NB4 (cell line): ENCODE measurements at places on chromosomes 2 and 18.
A peak's percentile ranks its signal among the peaks of the same experiment; 100 is the strongest.

DNA sequence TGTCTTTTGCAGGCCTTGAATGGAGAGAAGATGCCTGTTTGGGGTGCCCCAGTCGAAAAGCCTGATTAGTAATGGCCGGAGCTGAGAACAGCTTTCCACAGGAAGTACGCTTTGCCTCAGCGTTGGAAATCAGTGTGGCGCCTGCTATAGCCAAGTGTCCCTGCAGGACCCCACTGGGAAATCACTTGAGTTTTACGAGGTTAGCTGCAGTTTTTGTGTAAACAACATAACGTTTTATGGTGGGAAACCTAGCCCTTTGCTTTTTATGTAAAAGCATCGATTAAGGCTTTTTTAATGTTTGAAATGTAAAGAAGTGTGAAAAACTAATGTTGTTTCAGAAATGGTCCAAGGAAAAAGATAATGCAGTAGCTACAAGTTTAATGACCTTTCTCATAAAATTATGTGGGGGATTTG is 234.2 kb downstream of the TTC32 start:
- DNase-seq = no peak

- no peak for DNase-seq
Observed at GRCh38 chr2:154707994-154708575, 9.6 kb downstream of the KCNJ3 start.

DNA sequence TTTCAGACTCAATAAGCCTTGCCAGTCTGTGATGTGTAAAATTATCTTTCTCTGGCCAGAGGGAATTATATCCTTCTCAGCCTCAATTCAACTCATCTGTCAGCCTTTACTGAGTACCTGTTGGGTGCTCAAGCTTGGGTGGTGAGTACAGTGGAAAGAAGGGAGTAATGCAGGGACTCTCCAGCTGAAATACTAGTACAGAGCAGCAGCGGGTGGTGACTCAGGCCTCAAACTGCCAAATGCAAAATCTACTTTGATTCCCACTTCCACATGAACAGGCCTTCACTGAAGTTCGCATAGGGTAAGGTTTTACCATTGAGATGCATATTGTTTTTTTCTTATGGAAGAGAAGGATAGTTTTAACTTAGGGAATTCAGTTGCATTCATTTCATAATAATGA is 326.8 kb downstream of the LRRTM1 start:
- DNase-seq = no peak

GRCh38 chr2:129752176-129752575 is 227.3 kb upstream of the RAB6C start:
- DNase-seq = no peak

DNA sequence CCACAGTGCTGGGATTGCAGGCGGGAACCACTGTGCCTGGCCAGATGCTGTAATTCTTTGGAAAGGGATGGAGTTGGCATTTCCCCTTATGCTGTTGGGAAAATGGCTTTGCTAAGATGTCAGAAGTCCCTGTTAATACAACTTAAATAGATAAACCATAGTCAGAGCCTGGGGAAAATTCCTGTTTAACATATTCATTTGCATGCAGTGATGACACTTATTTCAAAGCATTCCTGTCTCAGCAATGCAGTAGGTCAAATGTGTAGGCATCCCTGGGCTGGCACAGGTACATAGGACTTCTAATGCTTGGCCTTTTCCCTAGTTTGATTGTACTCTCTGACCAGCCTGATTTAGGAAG is 38.6 kb downstream of the RAMP1 start:
- no peak for DNase-seq

DNA sequence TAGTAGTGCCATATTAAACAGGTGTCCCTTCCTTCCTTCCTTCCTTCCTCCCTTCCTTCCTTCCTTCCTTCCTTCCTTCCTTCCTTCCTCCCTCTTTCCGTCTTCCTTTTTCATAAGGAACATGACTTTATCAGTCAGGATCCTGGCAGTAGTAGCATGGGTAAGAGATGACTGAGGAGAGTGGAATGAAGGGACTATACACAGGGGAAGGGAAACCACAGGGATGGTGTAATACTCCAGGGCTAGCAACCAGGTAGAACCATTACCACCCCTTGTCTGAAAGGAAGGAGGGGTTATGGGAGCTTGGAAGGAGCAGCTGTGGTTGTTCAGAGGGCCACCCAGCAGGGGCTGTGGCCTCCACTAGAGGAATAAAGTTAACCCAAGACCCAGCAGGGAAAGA is 23.2 kb upstream of the KDM3A start:
- no peak for DNase-seq

DNA sequence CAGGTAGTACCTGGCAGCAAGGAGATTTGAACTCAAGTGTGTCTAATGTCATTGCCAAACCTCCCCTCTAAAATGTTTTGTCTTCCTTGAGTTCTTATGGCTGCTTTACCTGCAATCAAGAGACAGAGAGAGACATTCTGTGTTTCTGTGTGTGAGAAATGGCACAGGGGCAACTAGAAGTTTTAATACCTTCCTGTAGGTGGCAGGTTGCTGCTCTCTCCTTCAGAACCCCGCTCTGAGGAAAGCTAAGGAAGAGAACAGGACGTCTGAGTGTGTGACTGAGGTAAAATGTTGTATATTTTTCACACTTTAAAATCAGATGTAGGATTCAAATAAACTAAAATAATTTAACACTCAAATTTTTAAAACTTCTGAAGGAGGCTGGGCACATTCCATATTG is 19.2 kb downstream of the DTNA start:
- DNase-seq = peak; percentile 20

GRCh38 chr2:83744855-83745254 is 714.2 kb downstream of the SUCLG1 start:
- no peak for DNase-seq

- DNase-seq = no peak
Observed at GRCh38 chr2:37622450-37623100, 48.9 kb downstream of the CDC42EP3 start.

DNA sequence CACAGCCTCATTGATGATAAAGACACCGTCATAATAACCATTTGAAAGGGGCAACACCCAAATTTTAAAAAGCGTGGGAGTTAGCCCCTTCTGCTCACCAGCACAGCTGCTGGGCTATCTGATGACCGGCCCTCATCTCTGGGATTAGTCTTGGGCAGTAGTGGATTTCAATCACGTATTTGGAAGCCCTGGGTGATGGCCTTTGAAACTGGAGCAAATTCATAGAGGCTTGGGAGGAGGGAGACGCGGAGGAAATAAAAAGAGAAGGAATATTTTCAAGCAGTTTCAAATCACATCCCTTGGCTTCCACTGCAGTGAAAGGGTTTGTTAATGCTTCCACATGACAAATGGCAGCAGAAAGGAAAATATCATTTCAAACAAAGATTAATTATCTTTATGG is 357.8 kb downstream of the ZNF516 start:
- no peak for DNase-seq

DNA sequence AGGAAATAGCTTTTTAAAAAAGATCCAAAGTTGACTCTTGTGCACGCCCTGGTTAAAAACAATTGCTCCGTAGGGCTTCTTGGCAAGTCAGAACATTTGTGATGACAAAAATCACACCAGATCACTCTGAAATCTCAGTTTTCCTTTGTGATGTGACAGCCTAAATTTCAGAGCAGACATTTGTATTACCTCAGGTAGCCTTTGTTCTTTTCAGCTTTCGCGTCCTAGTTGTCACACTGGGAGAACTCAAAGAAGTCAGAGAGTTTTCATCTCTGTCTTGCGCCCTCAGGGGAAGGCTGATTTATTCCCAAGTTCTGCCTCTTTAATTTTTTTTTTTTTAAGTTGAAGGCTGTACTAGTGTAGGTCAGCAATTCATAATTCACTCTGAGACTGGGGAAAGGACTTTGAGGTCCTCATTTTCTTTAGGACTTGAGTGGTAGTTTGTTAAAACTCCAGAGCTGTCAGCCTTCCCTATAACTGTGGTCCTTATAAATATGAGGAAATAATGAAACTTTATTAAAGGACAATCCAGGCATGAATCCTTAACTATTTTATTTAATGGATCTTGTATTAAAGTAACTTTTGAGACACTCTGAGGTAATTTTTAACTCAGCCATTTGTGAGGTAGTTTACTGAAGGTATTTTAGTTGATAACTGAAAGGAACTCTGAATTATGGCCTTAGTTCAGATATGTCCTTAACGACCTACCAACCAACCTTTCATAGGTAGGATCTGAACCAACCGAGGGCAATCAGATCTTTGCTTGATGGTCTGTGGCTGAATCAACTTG is 525.1 kb upstream of the FAM98A start:
- DNase-seq = no peak

GRCh38 chr2:197707316-197708213 is 2.4 kb downstream of the MARS2 start:
- DNase-seq = peak; percentile 77

GRCh38 chr2:65608466-65608865 is 176.1 kb upstream of the SPRED2 start:
- DNase-seq = no peak

DNA sequence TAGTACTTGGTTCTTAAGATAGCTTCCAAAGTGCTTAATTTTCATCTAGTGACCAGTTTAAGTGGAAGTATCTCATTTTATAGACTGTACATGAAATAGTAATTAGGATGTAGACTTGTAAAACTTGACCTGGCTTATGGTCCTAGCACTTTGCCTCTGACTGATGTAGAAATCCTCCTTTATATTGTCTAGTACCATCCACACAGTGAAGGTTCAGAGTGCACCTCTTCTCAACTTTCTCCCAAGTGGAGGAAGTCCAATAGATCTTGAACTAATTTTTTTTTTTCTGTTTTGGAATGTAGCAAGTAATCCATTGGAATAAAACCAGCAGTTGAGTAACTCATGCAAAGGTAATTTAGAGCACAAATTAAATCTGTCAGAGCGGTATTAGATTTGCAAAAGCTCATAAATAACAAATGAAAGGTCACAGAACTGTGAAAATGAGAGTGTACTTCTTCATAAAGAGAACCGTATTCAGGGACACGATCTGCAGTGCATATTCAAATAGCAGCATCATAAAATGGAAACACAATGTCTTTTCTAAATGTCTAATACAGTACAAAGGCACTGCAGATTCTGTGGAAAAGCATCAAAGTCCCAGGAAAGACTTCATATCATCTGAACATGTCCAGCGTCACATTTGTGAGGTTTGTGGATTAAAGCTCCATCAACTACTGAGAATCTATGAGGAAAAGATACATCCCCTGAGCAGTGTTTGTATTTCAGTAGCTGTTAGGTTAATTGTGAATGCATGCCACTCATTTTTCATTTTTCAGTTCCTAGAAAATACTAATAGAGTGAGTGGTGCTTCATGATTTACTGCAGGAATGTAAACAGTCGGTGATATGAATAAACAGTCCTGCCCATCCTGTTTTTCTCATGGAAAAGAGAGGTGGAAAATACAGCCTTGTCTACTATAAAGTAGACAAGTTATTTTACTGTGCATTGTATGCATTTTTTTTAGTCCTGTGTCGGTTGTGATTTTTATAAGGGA is 100.7 kb downstream of the LYPD6 start:
- DNase-seq = no peak

DNA sequence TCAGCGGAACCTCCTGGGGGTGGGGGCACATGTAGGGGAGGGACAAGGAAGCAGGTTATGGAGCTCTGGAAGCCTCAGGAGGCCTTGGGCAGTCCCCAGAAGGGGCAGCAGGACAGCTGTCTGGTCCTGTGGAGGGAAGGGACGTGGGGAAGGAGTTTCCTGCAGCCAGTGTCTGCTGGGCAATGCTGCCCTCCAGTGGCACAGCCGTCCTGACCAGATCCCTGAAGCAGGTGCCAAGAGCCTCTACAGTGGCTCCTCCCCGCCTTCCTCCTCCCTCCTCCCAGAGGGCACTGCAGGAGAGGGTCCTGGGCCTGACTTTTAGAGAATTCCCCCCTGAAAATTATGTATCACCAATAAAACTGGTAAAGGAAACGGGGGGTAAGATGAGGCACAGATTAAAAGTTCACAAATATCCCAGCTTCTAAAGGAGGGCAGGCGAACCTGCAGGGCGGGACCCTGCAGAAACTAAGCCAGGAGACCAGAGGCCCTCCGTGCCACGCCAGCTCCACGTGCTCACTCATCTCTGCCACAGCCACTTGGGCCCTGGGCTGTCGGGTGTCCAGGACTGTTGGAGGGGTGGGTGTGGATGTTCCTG is 258.5 kb downstream of the TWIST2 start:
- DNase-seq = peak; percentile 55

GRCh38 chr2:47611771-47612170 is 171.2 kb upstream of the MSH6 start:
- DNase-seq = no peak

- DNase-seq = no peak
Observed at GRCh38 chr2:33091541-33092123, 144.9 kb downstream of the LTBP1 start.

GRCh38 chr2:129757915-129758783 is 221.3 kb upstream of the RAB6C start:
- no peak for DNase-seq

DNA sequence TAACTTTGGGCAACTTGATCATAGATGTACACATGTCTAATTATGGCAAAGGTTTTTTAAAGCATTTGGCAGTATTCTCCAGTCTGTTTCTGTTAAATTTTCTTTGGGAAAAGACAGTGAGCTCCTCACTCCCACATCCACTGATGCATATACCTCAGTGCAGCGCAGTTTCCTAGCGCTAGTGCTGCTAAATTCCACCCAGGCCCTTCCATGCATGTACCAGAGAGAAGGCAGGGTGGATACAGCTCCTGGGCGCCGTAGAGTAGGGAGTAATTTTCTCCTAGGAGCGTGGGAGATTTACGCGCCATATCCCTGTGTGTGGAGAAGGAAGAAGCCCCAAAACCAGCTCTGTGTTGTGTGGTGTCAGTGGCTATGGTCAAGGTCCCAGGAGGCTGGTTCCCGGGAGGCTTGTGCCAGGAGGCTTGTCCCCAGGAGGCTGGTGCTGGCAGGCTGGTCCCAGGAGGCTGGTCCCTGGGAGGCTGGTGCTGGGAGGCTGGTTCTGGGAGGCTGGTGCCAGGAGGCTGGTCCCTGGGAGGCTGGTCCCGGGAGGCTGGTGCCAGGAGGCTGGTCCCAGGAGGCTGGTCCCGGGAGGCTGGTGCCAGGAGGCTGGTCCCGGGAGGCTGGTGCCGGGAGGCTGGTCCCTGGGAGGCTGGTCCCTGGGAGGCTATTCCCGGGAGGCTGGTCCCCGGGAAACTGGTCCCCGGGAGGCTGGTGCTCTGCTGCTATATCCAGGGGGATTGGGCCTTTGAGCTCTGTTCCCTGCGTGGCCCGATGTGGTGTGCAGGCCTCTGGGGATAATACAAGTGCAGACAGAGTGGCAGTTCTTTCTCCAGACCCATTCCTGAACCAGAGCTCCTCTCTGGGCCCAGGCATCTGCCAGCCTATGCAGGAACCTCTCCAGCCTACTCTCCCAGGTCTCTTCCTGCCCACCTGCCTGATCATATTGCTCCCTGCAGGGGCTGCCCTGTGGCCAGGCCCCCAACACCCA is 161.2 kb downstream of the SEPTIN10 start:
- DNase-seq = peak; percentile 53
